ENCODE measurements at places on chromosomes 6 and 20.
A peak's percentile ranks its signal among the peaks of the same experiment; 100 is the strongest.

DNA sequence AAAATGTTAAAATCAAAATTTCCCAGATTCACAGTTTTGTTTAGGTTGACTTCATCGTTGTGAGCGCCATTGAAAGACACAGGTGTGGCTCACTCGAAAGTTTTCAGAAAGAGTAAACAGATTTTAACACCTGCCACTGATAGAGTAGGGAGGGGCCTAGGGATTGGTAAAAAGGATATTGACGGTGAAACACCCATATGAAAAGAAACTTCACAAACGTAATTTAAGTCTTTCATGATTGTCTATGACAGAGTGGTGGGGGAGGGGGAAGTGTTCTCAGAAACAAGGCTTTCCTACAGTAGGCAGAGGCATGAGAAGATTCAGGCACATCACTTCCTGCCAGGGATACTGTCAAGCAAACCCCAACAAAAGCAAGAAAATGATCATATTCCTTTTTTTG, 101.4 kb downstream of the PERP start:
- DNase-seq = no peak

DNA sequence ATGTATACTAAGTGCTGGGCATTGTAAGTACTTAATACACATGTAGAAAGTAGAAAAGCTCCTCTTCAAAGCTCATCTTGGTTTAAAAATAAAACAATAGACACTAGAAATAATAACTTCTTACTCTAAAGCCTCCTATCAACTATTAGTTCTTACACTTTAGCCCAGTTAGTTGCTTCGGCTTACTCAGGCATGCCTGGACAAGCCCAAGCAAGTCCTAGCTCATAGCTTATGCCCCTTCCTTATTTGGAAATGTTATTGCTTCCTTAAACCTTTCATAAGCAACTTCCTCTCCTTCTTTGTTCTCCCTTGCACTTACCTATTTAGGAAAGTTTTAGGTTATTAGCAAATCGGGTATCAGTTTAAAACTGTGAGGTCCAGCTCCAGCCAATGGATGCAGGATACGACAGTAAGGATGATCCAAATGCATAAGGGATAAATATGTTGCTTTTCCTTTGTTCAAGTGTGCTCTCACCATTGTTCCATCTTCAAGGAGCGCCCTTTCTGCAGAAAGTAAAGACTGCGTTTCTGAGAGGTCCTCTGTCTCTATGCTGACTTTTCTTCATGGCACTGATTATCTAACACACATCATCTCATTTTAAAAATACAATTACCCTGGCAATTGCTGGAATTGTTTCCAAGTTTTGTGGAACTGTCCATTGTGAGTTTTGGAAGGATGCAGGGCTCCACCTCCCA, 12.3 kb downstream of the TMEM30A start:
- no peak for DNase-seq

DNA sequence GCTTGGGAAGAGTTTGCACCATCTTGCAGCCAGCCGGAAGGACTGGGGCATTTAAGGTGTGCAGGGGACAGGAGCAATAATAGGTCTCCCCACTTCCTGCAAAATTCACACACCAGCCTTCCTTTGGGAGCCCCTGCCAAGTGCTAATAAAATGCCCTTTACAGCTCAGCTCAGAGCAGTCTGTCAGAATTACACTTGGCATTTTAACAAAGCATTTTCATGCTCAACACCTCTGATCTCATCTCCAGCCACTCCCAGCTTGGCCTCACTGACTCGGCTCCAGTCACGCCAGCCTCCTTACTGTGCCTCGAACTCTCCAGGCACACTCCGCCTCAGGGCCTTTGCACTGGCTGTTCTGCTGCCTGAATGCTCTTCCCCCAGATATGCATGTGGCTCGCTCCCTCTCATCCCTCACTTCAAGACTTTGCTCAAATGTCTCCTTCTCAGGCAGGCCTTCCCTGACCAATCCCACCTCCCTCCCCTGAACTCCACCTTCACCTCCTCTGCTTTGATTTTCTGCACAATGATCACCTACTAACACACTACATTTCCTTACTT, 43.7 kb downstream of the GRM4 start:
- DNase-seq = no peak

DNA sequence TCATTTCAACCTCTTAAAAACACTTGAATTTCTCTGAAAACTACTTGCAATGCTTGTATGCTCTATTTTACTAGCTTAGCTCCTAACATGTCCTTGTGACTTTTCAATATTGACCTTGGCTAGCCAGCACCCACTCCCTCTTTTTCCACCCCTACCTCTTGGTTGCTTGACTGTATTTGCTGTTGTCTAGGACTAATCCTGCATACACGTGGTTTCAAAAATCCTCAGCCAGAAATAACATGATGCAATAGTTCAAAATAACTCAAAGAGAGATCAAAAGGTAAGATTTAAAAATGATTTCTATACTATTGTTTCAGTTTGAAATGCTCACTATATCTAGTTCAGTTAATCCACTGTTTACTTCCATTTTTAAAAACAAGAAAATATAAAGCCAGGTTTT, 102.3 kb upstream of the TBX18 start:
- DNase-seq = no peak

GRCh38 chr6:162736961-162737360, 9.2 kb downstream of the PACRG start:
- DNase-seq = no peak

DNA sequence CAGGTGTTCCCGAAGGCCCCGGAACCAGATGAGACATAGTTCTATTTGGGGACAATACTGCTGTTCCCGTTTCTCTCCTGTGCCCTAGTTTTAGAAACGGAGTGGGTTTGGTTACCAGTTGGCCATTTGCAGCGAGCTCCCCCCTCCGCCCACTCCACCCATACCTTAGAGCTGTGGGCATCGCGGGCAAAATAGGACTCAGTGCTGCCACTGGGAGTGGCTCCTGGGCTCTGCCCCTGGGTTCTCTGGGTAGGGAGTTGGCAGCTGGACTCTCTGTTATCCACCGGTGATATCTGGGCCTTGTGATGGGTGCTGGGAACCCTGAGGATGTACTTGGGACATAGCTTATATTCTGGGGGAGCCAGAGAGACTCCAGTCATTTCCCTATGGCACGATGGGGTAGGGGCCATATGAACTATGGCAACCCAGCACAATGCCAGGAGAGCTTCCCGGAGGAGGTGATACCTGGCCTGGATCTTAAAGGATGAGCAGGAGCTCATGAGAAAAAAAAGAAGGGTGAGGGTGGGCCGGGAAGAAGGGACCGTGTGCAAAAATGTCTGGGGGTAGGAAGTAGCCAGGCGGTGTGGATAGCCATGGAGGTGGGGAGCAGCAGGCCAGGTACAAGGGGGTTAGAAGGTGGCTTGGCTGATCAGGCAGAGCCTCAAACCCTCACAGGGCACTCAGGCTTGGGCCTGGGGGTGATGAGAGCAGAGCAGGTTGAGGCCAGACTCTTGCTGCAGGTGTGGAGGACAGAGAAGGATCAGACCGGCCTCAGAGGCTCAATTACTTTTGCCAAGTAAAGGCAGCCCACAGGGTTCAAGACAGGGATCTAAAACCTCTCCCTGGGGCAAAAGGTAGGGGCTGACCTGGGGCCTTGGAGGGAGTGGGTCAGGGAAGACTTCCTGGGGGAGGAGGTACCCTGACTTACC, 9.6 kb downstream of the SRC start:
- DNase-seq = no peak

DNA sequence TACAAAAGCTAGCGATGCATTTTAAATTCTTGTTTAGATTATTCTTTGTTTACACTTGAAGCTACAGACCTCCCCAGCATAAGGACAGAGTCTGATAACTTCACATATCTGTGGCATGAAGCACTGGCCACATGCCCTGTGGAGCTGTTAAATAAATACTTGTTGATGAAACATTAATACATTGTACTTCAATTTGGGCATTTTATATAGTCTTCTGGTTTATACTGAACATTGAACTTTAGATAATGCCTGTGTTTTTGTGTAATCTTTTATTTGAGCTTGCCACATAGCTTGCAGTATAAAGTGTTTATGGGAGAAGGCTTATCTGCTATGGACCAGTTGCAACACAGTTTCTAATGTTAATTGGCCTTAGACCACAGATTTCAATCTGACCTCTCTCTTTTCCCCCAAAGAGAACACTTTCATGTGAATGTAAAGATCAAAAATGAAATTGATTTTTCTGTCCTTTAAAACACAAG, 48.2 kb downstream of the FRK start:
- DNase-seq = no peak

GRCh38 chr20:22629927-22630326, 45.6 kb upstream of the FOXA2 start:
- DNase-seq = peak; percentile 60

GRCh38 chr6:6826095-6826901, 237.8 kb downstream of the LY86 start:
- DNase-seq = peak; percentile 75

GRCh38 chr20:25005220-25005619, 12.7 kb upstream of the APMAP start:
- DNase-seq = no peak

- DNase-seq = peak; percentile 77
These were observed 649.7 kb upstream of the GJE1 start for GRCh38 chr6:141482796-141483597.

DNA sequence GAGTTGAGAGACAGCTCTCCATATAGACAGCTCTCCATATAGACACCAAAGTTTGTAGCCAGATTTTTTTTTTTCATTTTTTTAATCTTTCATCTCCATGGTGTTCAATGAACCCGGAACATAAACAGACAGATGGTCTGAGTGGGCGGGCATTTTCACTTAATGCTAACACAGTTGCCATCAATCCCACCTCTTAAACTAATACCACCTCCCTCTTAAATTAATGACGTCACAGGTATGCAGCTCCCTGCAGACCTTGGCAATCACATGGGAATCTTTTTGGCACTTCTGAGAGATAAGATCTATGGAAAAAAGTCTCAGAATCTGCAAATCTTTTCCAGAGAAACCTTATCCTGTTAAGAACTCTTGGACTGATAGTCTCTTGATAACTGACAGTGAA, 43.2 kb downstream of the PFDN4 start:
- no peak for DNase-seq

- no peak for DNase-seq
These were observed 153.6 kb upstream of the SHLD1 start for GRCh38 chr20:5596401-5597193.

- no peak for DNase-seq
These were observed 7.2 kb upstream of the LCA5 start for GRCh38 chr6:79544299-79544927.

DNA sequence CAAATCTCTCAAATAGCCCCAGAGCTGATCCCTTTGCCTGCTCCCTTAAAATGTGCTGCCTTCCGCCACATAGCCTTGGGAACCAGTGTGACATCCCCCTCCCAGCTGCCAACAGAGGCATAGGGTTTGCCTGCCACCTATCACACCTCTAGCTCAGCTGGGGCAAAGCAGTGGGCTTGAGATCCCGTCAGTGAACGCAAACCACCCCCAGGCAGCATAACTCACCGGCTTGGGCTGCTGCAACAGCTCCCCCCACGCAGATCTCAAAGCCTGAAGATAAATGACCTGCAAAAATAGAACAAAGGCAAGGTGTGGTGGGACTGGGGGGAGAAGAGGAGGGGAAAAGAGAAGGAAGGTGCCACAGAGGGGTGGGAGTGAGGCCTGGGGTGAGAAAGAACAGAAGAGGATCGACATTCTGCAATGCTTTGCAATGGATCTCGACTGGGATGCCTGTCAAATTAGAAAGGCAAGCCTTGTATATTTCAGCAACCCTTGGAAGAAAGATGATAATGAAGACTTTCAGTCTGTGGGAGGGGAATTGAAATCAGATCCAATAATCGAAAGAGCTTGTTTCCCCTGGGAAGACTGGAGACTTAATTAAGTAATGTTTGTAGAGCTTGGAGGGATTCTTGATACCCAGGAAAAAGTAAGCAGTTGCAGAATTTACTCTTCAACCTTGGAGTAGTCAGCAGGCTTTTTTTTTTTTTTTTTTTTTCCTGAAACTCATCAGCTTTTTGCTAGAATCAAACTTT, 1.3 kb downstream of the PDYN start:
- DNase-seq = no peak

Data from SHP77 treated with DMSO at 0.1 percent for 48 hours (cell line).